Stimulated activated CD4-positive, alpha-beta T cell treated with anti-CD3 and anti-CD28 coated beads, Interleukin-1b, Interleukin-23, amount 100 ng/mL, for 24 hours (primary cell): ENCODE measurements at places on chromosomes 7 and 10.

GRCh38 chr7:20280475-20281351, 50.0 kb upstream of the ITGB8 start:
- DNase-seq: no peak

GRCh38 chr10:117477961-117478670, 64.4 kb upstream of the EMX2 start:
- DNase-seq: no peak

DNA sequence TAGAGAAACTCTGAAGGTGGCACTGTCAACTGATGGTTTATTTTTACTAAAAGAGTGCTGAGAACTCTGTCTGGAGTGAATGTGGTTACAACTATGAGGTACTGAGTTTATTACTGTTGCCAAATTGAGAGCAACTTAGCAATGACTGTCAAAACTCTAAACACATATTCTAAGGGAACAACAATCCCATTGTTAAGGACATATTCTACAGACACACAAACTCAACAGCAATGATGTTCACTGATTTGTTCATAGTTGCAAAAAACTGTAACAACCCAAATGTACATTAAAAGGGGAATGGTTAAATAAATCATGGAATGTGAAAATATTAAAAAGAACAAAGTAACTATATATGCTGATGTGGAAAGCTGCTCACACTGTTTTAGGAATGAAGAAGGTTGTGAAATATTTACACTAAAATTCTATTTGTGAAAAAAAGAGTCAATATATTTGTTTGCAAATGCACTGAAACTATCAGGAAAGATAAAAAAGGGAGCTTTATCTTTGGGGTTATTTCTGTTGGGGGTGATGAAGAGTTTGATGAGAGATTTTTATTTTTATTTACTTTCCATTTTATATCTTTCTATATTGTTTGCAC, 12.9 kb downstream of the PON2 start:
- no peak for DNase-seq

GRCh38 chr7:116511552-116512519, 12.3 kb downstream of the CAV2 start:
- no peak for DNase-seq

DNA sequence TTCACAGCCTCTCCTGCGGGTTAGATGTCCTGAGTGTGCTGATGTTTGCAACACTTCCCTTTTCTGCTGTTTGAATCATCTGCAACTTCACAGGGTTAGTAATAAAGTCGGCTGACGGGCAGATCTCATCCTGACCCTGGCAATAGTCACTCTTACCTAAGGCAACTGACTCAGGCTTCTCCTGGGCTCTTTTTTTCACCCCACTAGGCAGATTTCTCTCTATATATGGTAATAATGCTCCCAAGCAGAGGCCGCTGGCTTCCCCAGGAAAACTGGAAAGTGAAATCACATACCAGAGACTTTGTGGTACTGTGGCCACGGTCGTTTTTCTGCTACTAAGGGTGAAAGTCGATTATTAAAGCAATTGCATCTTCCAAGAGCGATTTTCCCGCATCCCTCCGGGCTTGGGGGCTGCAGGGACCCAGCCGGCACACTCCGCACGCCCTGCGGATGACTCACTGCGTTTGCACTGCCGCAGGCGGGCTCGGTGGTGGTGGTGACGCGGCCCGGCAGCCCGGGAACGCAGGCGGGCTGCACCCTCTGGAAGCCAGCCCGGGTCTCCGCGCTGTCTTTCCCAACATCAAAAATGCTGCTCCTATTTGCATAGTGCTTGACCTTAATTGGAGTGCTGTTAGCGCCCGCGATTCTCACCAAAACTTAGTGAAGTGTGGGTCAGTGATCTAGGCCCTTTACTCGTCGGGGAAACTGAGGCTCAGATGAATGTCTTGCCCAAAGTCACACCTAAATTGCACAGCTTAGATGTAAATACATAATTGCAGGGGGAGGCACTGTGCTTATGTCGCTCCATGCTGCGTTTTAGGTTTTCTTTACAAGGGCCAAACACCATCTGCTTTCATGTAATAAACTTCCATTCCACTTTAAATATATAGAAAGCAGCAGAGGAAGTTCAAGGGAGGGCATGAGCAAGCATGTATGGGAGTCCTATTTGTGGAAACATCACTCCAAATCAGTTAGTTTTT, 47.6 kb upstream of the ITGB1 start:
- DNase-seq: no peak

GRCh38 chr10:44960482-44961229, 1.1 kb downstream of the RASSF4 start:
- no peak for DNase-seq

DNA sequence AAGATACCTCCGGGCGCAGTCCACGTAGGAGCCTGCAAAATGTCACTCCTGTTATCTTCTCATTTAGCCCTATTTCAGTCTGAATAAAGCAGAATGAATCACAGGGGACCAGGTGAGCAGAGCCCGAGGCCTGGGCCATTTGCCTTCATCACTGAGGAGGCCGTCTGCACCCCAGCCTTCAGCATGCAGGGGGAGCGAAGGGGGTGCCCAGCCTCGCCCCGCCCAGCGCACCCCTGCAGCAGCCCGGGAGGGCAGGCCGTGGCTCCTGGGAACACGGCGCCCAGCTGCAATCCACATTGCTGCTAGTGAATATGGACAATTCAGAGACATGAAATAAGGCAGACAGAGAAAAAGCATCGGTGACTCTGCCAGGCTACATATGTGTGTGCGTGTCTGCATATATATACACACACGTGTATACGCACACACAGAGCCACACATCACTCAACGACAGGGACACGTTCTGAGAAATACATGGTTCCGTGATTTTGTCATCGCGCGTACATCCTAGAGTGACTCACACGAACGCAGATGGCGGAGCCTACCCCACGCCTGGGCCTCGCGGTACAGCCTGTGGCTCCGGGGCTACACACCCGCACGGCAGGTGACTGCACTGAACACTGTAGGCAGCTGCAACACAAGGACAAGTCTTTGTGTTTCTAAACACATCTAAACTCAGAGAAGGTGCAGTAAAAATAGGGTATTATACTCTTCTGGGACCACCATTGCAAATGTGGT, 15.2 kb upstream of the ELFN1 start:
- DNase-seq: no peak

GRCh38 chr10:74814797-74815196, 11.6 kb upstream of the KAT6B start:
- DNase-seq: no peak
